ENCODE measurements at places on chromosomes 6 and 20.

- no peak for DNase-seq
Observed at GRCh38 chr6:145225500-145225899, 509.8 kb downstream of the EPM2A start.

DNA sequence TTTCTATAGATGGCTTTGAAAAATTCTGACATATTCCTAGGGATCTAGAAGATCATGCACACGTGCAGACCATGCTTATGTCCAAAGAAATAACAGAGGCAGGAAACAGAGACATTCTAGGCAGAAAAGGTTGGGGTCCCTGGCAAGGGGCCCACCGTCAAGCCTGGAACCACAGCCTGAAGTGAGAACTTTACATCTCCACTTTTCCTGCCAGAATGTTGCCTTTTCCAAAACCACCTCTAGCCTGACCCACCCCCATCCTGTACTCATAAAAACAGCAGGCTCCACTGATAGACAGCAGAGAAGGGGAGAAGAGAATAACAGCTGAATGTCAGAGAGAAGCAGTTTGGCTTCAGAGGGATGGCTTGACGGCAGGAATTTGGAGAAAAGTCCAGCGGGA lies 257.3 kb upstream of the NT5E start:
- DNase-seq: no peak

DNA sequence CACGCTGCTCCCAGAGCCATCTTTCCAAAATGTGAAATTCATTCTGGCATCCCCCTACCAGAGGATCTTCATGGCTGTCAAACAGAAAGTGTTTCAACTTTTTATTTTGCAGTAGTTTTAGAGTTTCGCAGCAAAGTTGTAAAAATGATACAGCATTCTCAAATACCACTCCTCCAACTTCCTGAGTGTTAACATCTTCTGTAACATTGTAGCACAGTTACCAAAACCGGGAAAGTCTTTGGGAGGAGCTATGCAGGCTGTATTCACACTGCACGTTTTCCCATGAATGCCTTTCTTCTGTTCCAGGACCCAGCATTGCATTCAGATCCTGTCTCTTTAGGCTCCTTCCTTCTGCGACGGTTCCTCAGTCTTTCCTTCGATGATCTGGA lies 30.1 kb downstream of the CDYL start:
- DNase-seq: no peak

GRCh38 chr20:50715694-50716093 lies 15.7 kb upstream of the PARD6B start:
- DNase-seq: no peak

- no peak for DNase-seq
Observed at GRCh38 chr6:7264686-7265384, 48.2 kb downstream of the SSR1 start.

Data from stimulated activated CD4-positive, alpha-beta T cell treated with anti-CD3 and anti-CD28 coated beads, Interleukin-15, amount 100 ng/mL, for 1 hour (primary cell).